ENCODE measurements at places on chromosomes 11 and 22. TPM values are rescaled to one million over a fixed set of nuclear protein-coding genes. Genes with fewer than 3 reads are reported as not detected.

SLC6A5 gene
- total RNA-seq: not detected

MS4A6E gene
- not detected for total RNA-seq

SEPTIN5 gene
- 23.8 TPM for total RNA-seq

PDGFB gene
- 8.3 TPM for total RNA-seq

POLDIP3 gene
- total RNA-seq: 46.7 TPM

ACTN3 gene
- not detected for total RNA-seq

OR51B4 gene
- total RNA-seq: not detected

DNA sequence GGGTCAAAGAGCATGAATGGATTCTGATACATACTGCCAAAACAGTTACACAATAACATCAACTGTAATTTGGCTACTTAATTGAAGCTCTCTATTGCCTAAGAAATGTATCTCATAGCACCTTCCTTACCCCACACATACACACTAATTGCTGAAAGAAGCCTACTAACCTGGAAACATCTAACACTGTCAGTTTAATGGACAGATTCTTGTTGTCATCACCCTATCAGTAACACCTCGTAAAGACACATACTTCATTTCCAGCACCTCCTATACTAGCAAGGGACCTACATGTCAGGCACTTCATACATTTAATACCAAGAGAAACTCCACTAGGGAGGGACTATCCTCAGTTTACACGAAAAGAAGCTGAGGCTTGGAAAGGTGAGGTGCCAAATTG lies 9.9 kb downstream of the NAP1L4 start:
- DNase-seq: no peak

- DNase-seq: no peak
Observed at GRCh38 chr11:128929468-128929867, 13.2 kb downstream of the TP53AIP1 start.

DNA sequence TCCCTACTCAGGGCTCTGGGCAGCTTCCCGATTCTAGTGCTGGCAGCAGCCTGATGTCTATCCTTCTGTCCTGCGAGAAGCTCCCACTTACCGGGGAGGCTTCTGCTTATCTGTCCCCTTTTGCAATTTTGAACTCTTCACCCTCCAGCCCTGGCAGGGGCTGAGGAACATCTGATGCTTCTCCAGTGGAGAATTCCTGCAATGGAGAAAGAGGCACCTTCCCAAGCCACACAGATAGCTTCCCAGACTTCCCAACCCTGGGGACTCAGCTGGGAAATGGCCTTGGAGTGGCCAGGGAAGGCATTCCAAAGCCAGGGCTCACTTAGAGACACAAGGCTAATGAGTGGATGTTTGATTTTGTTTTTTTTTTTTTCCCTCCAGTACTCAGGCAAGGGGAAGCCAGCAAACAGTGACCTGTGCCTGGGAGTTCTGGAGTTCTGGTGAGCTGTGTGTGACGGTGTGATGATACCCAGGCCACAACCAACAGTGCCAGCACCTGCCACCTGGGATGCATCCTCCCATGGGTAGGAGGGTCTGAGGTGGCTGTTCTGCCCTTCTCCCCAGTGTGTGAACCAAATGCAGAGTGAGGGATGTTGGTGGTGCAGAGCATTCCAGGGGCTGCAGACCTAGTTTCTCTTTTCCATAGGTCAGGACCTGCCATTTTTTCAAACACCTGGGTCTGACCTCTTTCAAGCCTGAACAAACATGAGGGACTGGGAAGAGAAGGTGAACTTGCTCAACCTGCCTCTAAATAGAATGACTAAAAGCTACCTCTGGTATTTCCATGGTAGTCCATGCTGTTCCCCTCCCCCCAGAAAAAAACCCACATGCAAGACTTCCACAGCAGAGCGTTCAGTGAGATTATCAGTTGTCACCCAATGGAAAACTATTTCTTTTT lies 95.1 kb downstream of the CCDC81 start:
- no peak for DNase-seq

- DNase-seq: no peak
Observed at GRCh38 chr22:28999919-29000556, 61.6 kb downstream of the C22orf31 start.

DNA sequence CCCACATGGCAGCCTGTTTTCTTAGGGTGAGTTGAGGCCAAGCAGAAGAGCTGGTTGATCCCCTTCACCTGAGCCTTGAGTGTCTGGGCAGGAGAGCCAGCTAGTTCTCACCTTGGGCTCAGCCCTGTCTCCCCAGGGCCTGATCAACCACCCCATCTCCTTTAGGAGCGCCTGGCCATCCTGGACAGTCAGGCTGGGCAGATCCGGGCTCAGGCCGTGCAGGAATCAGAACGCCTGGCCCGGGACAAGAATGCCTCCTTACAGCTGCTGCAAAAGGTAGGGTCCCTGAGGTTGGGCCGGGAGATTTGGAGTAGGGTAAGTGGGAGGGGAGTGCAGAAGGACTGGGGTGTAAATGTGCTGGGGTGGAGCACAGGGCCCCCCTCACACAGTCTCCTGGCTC lies 31.3 kb downstream of the PHLDB1 start:
- no peak for DNase-seq

DNA sequence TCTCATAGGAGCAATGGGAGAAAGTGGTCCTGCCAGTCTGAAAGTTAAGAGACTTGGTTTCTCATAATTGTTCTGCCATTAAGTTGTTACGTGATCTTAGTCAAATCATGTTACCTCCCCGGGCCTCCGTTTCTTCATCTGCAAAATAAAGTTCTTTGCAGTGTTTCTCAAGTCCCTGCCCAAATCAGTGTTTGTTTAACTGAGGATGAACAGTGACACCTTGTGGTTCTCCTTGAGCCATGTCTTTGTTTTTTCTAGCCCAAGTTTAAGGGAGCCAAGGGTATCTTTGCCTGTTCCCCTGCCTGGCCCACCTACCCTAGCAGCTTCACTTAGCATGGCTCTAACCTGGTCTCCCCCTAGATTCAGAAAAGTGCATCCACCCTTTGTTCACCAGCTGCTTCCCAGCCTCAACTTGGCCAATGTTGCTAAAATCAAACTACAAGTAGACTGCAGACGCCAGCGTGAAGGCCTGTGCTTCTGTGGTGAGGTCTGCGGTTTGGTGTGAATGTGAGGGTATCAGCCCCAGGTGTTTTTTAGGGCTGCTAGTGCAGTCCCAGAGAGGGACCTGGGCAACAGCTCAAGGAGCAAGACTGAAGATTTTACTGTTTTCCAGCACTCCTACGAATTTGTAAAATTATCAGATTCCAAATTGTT lies 35.5 kb downstream of the FZD4 start:
- DNase-seq: peak; percentile 23

GRCh38 chr11:19332476-19332875 lies 91.7 kb upstream of the E2F8 start:
- DNase-seq: no peak

GRCh38 chr11:10504490-10504889 lies 36.5 kb downstream of the RNF141 start:
- DNase-seq: no peak

- DNase-seq: no peak
Observed at GRCh38 chr11:113876798-113877669, 1.7 kb upstream of the USP28 start.

GRCh38 chr11:36019005-36019596 lies 75.2 kb downstream of the LDLRAD3 start:
- peak; percentile 72 for DNase-seq

- peak; percentile 89 for DNase-seq
Observed at GRCh38 chr11:44095506-44096359, at the start of gene EXT2. Gene EXT2, plus strand, starts transcription at chr11:44095678. Its CDS starts 12,035 bp downstream, at chr11:44107713.

- no peak for DNase-seq
Observed at GRCh38 chr11:773425-773824, 3.9 kb downstream of the GATD1 start.

GRCh38 chr11:85718126-85718943 lies 32.3 kb upstream of the CCDC89 start:
- no peak for DNase-seq

GRCh38 chr11:86938203-86938899 lies 16.8 kb downstream of the FZD4 start:
- no peak for DNase-seq
